ENCODE measurements at places on chromosomes 13 and 19.

GRCh38 chr19:46841458-46842083, 9.1 kb downstream of the AP2S1 start:
- DNase-seq = no peak

DNA sequence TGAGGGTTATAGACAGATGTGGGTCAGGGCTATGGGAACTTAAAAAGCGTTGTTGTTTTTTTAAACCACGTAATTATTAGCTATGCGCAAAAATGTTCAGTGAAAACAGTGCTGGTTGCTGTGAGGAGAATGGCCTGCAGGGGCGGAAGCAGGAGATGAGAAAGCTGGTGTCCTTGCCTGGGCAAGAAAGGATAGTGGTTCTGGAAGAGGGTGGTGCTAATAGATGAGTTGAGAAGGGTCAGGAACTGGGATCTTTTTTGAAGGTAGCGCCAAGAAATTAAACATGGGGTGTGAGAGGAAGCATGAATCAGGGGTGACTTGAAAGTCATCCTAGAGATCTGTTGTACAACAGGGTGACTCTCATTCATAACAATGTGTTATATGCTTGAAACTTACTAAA, 4.8 kb upstream of the SMG9 start:
- DNase-seq = no peak

DNA sequence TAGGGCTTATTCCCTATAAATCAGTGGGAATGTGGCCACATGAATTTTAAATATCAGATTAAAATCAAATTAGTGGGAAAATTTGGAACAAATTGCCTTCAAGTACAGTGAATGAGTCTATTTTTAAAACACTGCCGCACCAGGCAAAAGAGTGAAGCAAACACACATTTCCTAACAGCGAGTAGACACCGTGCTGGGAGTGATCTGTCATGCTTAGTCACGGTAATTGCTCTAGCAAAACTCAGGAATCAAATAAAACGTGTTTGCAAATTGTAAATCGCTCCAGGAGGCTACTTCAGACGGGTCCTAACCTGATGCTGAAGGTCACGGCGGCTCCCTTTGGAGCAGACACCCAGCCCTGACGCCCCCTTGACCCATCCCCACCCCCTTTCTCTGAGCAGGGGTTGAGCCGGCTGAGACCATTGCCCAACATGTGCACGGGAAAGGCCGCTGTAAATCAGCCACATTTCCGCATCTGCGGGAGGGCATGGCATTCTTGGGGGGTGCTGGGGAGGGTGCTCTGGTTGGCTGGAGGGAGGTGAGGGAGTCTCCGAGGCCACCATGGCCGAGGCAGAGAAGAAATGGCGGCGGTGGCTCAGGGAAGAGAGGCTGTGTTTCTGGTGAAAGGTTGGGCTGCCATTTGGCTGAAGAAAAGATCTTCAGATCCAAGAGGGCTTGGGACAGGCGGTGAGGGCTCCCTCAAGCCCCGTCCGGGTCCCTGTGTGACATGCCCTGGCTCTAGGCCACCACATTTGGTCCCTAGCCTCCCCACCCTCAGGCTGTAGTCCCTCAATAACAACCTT, 8.9 kb downstream of the CEBPA start:
- DNase-seq = no peak

- DNase-seq = no peak
Observed at GRCh38 chr19:54029930-54030490, 33.7 kb downstream of the VSTM1 start.

DNA sequence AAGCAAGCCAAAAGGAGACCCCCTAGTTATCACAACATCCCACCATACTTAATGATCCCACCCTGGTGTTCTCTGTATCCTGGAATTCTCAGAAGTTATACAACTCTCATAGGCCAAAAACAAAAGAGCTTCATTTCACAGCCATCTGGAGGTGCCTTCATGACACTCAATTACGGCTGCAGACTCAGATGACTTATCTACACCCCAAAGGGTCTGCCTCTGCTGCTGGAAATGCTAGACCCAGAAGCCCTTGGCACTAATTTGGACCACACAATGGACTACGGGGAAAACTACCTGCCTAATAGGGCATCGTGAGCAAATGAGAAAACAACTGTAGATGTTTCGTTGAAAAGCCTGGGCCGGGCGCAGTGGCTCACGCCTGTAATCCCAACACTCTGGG, 40.2 kb downstream of the BRD4 start:
- no peak for DNase-seq

- DNase-seq = no peak
Observed at GRCh38 chr13:100130092-100130491, 41.2 kb downstream of the PCCA start.

- no peak for DNase-seq
Observed at GRCh38 chr13:71820699-71821098, 46.3 kb downstream of the DACH1 start.

- DNase-seq = no peak
Observed at GRCh38 chr19:54400913-54401312, 14.4 kb upstream of the TTYH1 start.

- no peak for DNase-seq
Observed at GRCh38 chr13:38905861-38906260, 84.8 kb downstream of the STOML3 start.

- DNase-seq = no peak
Observed at GRCh38 chr13:98598043-98598442, 21.1 kb upstream of the STK24 start.

DNA sequence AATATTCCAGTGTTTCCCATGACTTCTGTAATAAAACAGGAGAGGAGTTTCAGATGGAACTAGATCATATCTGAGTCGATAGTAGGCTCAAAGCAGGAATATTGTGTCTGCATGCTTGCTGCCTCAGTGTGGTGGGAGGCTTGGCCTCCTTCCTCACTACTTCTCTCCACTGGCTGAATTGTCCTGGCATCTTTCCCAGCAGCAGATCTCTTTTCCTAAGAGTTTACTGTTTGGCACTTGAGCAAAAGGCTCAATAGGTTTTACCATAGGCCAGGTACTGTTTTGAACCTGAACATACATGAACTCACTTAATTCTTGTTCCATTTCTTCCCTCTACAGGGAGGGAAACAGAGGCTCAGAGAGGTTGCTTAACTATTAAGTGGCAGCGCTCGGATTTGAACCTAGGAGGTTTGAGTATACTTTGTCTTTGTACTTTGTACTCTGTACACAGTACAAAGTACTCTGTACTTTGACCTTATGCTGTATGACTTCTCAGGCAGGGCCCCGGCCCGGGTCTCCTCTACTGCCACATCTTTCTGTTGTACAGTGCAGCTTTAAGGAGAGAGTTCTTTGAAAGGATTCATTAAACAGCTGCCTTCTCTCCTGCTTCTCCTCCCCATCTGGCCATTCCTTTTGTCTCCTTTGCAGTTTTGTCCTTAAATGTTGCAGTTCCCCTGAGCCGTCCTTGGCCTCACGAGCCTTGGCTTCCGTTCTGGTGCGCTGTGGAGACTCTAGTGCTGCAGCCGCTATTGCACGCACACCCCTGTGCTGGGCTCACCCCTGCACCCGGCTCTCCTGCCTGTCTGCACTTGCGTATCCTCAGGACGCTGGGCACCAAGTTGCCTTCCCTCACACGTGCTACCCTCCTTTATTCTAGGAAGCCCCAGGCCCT, 8.1 kb downstream of the B3GLCT start:
- DNase-seq = peak; percentile 90

- no peak for DNase-seq
Observed at GRCh38 chr13:48278806-48279205, 24.7 kb upstream of the RB1 start.

- no peak for DNase-seq
Observed at GRCh38 chr19:51771376-51772130, 10.6 kb downstream of the FPR2 start.

DNA sequence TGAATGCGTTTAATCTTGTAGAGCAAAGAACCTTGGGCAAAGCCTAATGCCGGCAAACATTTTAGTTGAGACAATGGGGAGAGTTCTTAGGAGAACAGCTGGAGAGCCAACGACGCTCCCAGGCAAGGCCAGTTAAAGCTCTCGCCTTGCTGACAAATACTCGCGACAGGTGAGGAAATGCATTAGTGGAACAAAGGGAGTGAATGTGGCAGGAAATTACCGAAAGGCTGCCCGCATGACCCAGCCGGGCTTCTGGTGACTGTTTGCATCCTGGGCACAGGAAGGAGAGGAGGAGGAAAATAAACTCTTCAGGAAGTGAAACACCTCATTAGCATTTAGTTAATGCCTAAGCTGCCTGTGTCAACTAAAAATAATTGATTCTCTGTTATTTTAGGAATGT, 74.6 kb downstream of the SHISA2 start:
- no peak for DNase-seq

GRCh38 chr13:48431431-48431830, 18.5 kb upstream of the LPAR6 start:
- no peak for DNase-seq

- DNase-seq = no peak
Observed at GRCh38 chr19:17235971-17236777, 9.5 kb downstream of the NR2F6 start.

GRCh38 chr13:104993708-104994107, 1541.8 kb downstream of the EFNB2 start:
- DNase-seq = no peak

DNA sequence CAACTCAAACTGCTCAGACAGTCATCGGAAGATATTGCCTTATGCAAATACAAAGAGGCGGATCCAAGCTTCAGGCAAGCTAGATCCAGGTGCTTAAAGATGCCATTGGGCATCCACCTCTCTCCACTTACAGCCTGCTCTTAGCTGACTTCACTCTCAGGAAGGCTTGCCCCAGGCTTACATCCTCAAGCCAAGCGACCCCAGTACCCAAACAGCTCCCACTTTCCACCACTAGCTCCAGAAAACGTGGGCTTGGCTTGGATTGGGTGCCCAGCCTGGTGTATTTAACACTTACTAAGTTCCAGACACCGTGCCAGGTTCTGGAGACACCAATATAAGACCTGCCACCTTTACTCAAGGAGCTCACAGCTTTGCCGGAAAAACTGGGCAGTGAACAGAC, 142.1 kb upstream of the VSTM2B start:
- no peak for DNase-seq

GRCh38 chr13:113539176-113539575, 45.4 kb upstream of the TFDP1 start:
- DNase-seq = no peak

- DNase-seq = no peak
Observed at GRCh38 chr19:11159598-11160439, 4.2 kb upstream of the SPC24 start.

- DNase-seq = no peak
Observed at GRCh38 chr19:16587833-16588823, 15.9 kb upstream of the SLC35E1 start.

DNA sequence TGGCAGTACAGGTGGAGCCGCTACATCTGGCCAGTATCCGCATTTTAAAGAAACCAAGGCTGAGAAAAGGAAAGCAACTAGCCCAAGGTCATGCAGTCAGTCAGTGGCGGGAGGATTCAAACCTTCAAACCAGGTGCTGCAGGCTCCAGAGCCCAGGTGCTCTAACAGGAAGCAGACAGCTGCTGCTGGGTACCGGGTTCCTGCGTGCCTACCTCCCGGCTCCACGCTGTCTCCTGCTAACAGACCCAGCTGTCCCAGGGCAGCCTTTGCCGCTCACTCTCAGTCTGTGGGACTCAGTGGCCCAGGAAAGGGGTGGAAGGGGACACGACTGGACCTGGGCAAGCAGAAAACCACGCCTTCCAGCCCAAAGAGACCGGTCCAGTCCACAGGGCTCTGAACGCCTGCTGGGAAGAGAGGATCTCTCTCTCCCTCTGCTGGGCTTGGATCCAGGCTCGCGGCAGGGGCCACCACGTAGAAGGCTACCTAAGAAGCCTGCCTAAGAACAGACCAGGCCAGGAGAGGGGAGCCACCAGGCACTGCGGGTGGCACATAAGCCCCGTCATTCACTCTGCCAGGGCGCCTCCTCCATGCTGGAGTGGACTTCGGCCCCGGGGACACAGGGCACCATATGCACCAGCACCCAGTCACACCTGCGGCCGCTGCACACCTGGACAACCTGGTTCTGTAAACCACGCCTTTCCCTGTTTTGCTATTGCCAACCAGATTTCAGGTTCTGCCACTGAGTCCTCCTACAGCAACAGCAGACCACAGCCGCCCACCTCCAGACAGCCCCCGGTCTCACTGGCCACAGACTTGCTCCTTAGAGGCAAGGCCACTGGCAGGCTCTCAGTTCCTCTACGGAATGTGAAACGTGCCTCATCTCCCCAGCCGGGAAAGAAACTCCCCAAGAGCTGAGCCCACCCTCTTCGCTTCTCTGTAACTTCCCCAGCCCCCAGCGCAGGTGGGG, 4.6 kb downstream of the DAPK3 start:
- no peak for DNase-seq

Measured in esophagus muscularis mucosa (tissue), 4 donors.